ENCODE measurements at places on chromosomes 2 and 18.

DNA sequence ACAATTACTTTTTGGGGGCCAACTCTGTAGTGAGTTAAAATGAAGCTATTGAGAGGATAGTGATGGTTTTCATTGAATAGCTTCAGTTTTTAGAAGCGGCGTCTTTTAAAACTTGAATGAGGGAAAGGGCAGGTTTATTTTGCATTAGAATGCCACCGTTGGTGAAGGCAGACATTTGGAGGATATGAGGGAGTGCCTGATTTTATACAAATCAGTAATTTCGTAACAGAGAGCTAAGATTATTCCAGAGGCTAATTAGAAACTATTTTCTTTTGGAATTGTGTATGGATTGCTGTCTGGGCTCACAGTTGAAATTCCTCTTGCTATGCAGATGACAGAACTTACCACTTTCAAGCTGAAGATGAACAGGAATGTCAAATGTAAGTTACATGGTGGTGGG lies 67.6 kb downstream of the ITGB1BP1 start:
- DNase-seq = no peak

DNA sequence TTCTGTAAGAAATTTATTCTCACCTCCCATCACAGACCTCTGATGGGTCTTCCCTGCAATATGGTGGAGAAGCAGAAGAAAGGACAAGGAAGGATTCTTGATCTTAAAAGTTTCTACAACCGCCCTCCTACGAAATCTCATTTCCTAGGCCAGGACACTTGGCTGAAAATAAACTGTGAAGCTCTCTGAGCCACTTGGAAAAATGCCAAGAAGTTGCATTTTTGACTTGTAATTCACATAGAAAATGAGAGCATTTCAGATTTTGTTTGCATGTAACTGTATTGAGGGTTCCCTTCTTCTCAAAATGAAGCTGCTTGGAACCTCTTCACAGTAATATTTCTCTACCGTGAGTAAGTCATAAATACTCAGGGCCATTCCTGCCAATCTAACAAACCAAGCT lies 458.3 kb upstream of the SLC14A2 start:
- DNase-seq = no peak

GRCh38 chr18:63160172-63160995 lies 159.2 kb downstream of the BCL2 start:
- no peak for DNase-seq

DNA sequence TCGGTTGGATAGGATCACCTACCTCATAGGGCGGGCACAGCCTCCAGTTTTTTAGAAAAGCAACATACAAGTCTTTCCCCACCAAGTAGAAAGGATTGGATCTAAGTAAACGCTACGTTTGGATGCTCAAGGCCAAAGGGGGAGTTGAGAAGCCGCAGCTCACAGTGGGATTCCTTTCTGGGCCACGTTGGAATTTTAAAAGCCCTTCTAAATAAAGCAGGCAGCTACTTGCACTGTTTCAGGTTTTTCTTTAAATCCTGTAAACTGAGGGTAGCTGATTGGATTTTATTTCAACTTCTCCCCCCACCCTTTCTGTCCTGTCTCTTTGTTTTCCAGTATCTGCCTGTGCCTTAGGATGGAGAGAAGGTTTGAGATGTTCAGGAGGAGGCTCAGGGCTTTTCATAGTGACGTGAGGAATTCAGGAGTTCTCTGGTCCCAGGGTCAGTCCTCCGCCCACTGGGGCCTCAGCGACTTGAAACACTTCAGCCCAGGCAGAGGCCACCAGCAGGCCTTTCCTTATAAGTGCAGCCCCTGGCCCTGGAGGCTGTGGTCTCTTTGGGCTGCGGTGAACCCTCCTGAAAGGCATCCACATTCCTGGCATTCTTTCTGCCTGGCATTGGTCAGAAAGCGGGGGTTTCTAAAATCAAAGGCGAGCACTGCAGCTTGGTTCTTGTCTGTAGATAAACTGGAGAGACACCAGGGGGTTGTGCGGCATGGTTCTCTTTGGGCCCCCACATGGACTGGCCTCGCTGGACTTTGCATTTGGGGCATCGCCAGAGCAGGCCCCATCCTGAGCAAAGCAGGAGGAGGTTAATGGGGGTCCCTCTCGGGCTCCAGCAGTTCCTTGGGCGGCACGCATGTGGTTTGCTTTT lies 44.5 kb downstream of the SH3BP4 start:
- no peak for DNase-seq

DNA sequence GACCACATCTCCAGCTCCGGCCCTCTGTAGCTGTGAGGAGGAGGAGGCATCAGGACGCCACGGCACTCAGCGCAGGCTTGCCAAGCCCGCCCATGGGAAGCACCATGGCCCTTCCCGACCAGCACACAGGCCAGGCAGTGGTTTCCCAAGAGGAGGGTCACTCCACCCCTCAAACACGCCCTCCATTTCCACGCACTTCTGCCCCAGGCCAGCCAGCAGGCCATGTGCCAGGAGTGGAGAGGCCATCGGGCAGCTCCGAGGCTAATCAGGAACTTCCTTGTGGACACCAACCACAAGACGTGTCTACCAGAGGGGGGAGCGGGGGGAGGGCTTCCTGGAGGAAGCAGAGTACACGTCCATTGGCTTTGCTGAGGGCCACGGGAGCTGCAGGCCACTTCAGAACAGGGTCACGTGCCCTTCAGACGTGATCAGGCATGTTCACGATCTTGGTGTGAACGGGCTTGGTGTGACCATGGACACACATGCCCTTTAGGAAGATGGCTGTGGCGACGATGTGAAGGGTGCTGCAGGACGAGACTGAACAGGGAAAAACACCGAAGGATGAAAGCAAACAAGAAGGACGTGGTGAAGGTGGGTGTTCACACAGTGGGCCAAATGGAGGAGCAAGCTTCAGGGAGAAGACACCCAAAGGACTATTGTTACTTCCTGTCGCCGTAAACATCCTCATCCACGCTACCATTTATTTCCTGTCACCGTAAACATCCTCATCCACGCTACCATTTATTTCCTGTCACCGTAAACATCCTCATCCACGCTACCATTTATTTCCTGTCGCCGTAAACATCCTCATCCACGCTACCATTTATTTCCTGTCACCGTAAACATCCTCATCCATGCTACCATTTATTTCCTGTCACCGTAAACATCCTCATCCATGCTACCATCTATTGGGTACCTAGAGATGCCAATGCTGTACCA lies 6.5 kb upstream of the MTERF4 start:
- no peak for DNase-seq

DNA sequence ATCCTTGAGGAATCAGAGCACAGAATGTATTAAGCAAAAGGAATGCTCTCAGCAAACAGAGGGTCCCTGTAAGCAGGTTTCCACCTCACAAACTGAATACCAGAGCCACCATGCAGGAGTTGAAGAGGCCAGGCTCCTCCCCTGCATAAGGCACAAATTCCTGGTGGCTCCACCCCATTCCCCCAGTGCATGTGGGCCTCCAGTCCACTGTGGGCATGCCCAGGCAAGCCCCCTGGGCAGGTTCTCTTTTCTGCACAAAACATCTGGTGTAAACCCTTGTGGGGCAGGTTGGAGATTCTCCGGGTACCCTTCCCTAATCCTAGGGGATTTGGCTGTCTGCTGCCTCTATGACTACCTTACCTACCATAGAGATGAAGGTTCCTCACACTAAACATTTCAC lies 166.5 kb downstream of the PTPRM start:
- no peak for DNase-seq

- DNase-seq = no peak
Observed at GRCh38 chr18:10045296-10045891, 131.6 kb downstream of the VAPA start.

DNA sequence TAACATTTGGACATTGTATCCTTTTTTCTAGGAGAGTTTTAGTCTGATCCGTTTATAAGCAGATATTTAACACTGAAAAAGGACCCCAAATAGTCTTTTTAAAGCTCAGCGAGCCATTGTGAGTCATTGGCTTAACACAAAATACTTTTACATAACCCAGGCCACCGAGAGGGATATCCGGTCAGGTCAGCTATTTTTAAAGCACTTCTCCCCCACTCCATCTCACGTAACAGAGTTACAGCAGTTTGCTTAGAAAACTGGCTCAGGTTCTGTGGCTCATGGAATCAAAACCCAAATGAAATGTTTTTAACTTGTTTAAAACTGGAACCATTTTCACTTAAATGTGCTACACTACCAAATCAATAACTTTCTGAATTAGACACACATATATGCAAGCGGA lies 23.9 kb downstream of the COL4A3 start:
- no peak for DNase-seq

- no peak for DNase-seq
Observed at GRCh38 chr2:69123182-69123581, 110.2 kb downstream of the ANTXR1 start.

- no peak for DNase-seq
Observed at GRCh38 chr18:11999429-11999828, 18.1 kb downstream of the IMPA2 start.

- no peak for DNase-seq
Observed at GRCh38 chr2:31236433-31237205, 2.7 kb downstream of the EHD3 start.

GRCh38 chr2:211737282-211737681 lies 801.3 kb downstream of the ERBB4 start:
- no peak for DNase-seq

DNA sequence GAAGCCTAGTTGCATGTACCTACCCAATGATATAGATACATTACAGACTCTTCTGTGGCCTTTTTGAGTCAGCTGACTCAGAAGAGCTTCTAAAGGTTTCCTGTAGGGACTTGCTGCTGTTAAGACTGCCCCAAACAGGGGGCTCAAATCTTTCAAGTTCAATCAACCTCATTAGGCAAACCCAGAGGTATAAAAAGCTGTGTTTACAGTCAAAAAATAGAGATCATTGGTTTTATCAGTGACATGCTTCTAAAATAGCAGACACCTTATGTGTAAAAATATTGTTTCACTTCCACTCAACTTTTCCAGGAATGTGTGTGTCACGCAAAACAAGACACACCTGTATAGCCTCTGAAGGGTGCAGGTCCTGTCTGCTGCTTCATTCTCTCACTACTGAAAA lies 624.3 kb upstream of the FANCL start:
- no peak for DNase-seq

DNA sequence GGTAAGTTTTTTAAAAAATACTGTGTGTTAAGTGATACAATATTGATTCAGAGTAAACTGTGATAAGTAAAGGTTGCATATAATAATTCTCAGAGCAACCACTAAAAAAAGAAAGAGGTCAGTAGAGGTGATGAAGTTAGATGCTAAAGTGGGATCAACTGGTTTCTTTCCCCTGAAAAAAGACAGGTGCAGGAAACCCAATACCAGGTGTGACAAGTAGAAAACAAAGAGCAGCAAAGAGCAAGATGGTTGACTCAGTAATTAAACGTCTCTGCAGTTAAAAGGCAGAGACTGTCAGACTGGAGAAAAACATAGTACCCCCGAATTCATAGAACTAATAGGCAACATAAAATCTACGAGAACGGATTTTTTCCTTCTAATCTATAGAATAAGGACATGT lies 128.3 kb downstream of the ATP9B start:
- no peak for DNase-seq

- no peak for DNase-seq
Observed at GRCh38 chr2:94996305-94997100, 29.0 kb upstream of the MAL start.

DNA sequence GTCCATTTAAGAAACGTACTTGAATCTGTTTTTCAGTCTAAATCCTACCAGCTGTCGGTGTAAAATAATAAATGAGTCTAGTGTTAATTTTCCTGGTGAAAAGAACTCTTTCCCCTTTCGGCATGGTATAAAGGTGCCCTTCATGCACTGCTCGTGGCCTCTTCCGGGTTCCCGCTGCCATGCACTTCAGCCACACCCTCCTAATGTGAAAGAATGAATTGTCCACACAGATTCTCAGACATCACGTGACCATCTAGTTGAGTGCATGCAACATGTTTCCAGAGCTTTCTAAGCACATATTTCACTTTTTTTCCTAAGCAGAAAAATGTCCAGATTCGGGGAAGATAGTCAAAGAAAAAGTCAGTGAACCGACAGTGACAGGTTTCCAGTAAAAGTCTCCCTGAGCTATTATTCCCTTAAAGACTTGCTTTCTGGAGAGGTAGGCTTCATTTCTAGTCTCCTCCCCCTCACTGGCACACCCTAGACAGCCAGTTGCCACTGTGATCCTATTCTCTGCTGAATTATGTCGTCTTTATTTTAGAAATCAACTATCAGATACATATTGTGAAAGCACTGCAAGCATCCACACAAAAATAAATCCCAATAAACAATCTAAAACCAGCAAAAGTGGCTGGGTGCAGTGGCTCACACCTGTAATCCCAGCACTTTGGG lies 65.9 kb upstream of the RPL31 start:
- DNase-seq = no peak

GRCh38 chr2:187541086-187542085 lies 12.8 kb downstream of the TFPI start:
- no peak for DNase-seq

- DNase-seq = no peak
Observed at GRCh38 chr2:40072442-40073232, 293.6 kb upstream of the THUMPD2 start.

- DNase-seq = no peak
Observed at GRCh38 chr2:48767330-48767729, 11.8 kb upstream of the LHCGR start.

DNA sequence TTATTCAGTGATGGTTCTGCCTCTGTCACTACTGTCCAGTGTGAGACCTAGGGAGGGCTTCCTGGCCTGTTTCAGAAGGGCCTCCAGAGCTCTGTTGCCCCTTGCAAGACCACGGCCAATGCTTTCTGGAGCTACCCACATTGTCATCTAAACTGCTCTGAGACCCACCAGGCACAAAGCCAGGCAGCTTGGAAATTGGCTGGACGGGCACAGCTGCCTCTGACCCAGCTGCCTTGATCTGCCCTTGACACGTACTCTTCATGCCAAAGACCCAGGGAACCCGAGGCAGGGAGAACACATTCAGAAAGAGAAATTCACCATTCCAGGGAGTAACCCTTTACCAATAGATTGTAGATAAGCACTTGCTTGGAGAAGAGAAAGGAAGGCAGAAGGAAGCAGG lies 183.7 kb upstream of the SIX2 start:
- DNase-seq = no peak

DNA sequence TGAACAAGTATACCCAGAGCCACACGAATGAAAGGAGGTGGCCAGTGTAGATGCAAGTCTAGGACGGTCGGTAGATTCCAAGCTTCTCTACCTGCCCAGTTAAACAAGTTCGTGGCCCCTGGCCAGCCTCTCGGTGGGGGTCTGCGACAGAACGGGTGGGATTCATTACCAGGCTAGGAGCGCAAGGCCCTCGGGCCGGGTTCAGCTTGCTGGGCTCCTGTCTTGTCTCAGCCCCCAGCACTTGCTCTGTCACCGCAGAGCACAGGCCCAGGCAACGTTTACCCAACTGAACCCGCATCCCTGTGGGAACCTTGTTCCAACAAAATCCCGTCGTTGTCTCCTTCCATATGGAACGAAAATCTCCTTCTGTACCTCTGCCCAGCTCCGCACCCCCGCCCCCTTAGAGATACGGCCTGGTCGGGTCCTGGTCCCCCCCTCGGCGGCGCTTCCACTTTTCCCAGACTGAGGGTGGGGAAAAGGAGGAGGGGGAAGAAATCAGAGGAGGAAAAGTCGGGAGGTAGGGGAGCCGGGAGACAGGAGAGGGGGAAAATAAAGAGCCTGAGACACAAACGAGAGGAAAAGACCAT lies 1.9 kb upstream of the EMX1 start:
- no peak for DNase-seq

- no peak for DNase-seq
Observed at GRCh38 chr2:191635333-191636234, 42.4 kb upstream of the NABP1 start.

GRCh38 chr18:4412286-4412685 lies 42.8 kb downstream of the DLGAP1 start:
- no peak for DNase-seq

All from stimulated activated CD8-positive, alpha-beta memory T cell treated with anti-CD3 and anti-CD28 coated beads, Interleukin-4, amount 100 ng/mL, for 1 hour (primary cell).